Small intestine (tissue), 16 donors: ENCODE measurements at places on chromosomes 3 and 15. TPM values are rescaled to one million over a fixed set of nuclear protein-coding genes. Genes with fewer than 3 reads are reported as not detected.
A peak's percentile ranks its signal among the peaks of the same experiment; 100 is the strongest.

DNA sequence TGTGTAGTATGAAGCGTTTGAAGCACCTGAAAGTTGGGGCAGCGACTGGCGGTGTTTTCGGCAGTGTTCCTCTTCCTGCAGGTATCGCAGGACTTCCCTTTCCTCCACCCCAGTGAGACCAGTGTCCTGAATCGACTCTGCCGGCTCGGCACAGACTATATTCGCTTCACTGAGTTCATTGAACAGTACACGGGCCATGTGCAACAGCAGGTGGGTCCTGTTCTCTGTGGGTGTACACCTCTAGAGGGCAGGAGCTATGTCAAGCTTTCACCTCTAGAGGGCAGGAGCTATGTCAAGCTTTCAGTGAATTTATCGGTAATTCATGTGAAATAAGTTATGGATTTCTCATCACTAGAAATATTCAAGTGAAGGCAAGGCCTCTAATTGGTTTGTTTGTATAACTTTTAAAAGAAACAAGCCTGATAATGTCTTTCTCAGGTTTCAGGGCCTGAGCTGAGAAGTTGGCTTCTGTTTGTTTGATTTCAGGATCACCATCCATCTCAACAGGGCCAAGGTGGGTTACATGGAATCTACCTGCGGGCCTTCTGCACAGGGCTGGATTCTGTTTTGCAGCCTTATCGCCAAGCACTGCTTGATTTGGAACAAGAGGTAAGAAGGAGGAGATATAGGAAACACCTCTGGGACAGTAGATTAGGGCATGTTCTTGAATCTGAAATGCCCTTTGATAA is 5.3 kb downstream of the TUBGCP4 start:
- peaks cover 2% of the 10 kb centered on the region for H3K36me3 ChIP-seq
- H3K4me1 ChIP-seq: no peaks in the 10 kb centered on the region
- peak; percentile 38 for DNase-seq
- H3K27ac ChIP-seq: no peak overlapping the region
- no peaks in the 10 kb centered on the region for H3K27me3 ChIP-seq

- H3K4me3 ChIP-seq: no peak overlapping the region
- no peaks in the 10 kb centered on the region for H3K27me3 ChIP-seq
- no peak for DNase-seq
- no peaks in the 10 kb centered on the region for H3K36me3 ChIP-seq
- no peak overlapping the region for H3K27ac ChIP-seq
These were observed 396.1 kb upstream of the ROBO2 start for GRCh38 chr3:76643623-76644304.

DNA sequence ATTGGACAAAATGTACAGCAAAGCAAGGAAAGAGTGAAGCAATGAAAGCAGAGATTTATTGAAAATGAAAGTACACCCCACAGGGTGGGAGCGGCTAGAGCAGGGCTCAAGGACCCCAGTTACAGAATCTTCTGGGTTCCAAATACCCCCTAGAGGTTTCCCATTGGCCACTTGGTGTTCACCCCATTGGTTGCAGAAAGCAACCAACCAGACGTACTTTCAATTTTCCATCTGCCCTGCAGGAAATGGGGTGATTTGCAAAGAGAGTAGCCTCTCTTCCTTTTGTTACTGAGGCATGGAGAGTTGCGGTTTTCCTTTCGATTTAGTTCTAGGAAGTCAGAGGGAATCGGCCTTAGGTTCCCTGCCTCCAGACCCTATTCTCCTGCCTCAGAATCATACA is 2.4 kb downstream of the PML start:
- DNase-seq: no peak
- H3K4me1 ChIP-seq: peaks cover 4% of the 10 kb centered on the region
- peaks cover 12% of the 10 kb centered on the region for H3K36me3 ChIP-seq

GRCh38 chr3:20488151-20488550 is 302.1 kb upstream of the SGO1 start:
- H3K27me3 ChIP-seq: no peaks in the 10 kb centered on the region
- no peak for DNase-seq
- H3K27ac ChIP-seq: no peak overlapping the region
- H3K36me3 ChIP-seq: no peaks in the 10 kb centered on the region

- no peaks in the 10 kb centered on the region for H3K27me3 ChIP-seq
- H3K27ac ChIP-seq: no peak overlapping the region
- no peaks in the 10 kb centered on the region for H3K36me3 ChIP-seq
- H3K4me3 ChIP-seq: no peak overlapping the region
- H3K4me1 ChIP-seq: no peaks in the 10 kb centered on the region
- no peak for DNase-seq
These were observed 210.8 kb downstream of the RPLP1 start for GRCh38 chr15:69663441-69663840.

Gene SLC24A5
- polyA plus RNA-seq: not detected

- no peak for DNase-seq
- H3K27ac ChIP-seq: no peak overlapping the region
- peaks cover 3% of the 10 kb centered on the region for H3K36me3 ChIP-seq
- no peaks in the 10 kb centered on the region for H3K4me1 ChIP-seq
- no peaks in the 10 kb centered on the region for H3K27me3 ChIP-seq
These were observed 28.1 kb downstream of the CMTM7 start for GRCh38 chr3:32419742-32420125.

Gene FGF12
- polyA plus RNA-seq: 0.43 TPM

DNA sequence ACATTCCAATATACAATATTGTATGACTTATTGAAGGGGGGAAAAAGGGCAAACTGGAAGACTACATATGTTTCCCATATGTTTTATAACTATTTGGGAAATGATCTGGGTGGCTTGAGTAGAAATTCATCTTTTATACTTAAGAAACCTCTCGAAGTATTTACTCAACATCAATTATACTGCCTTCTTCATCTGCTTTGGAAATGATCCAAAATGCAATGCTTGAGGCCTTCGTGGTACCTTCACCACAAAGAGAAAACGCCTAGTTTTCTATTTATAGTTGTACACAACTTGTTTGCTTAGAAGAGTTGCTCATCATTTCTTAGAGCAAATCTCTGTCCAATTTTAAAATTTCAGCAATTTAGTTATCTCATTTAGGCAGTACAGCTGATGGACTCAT is 18.8 kb downstream of the ACKR4 start:
- peaks cover 5% of the 10 kb centered on the region for H3K4me1 ChIP-seq
- no peak overlapping the region for H3K4me3 ChIP-seq
- no peak overlapping the region for H3K27ac ChIP-seq
- H3K36me3 ChIP-seq: no peaks in the 10 kb centered on the region
- no peaks in the 10 kb centered on the region for H3K27me3 ChIP-seq

Gene THSD4
- 14.4 TPM for polyA plus RNA-seq

Gene THAP10
- polyA plus RNA-seq: 1.1 TPM

GRCh38 chr3:68148447-68148846 is 494.0 kb upstream of the SUCLG2 start:
- H3K4me3 ChIP-seq: no peak overlapping the region
- H3K4me1 ChIP-seq: no peaks in the 10 kb centered on the region
- no peaks in the 10 kb centered on the region for H3K27me3 ChIP-seq
- no peak overlapping the region for H3K27ac ChIP-seq
- no peaks in the 10 kb centered on the region for H3K36me3 ChIP-seq
- DNase-seq: no peak

GRCh38 chr3:161050935-161051334 is 54.2 kb downstream of the B3GALNT1 start:
- no peak overlapping the region for H3K27ac ChIP-seq
- H3K36me3 ChIP-seq: no peaks in the 10 kb centered on the region
- H3K27me3 ChIP-seq: no peaks in the 10 kb centered on the region

DNA sequence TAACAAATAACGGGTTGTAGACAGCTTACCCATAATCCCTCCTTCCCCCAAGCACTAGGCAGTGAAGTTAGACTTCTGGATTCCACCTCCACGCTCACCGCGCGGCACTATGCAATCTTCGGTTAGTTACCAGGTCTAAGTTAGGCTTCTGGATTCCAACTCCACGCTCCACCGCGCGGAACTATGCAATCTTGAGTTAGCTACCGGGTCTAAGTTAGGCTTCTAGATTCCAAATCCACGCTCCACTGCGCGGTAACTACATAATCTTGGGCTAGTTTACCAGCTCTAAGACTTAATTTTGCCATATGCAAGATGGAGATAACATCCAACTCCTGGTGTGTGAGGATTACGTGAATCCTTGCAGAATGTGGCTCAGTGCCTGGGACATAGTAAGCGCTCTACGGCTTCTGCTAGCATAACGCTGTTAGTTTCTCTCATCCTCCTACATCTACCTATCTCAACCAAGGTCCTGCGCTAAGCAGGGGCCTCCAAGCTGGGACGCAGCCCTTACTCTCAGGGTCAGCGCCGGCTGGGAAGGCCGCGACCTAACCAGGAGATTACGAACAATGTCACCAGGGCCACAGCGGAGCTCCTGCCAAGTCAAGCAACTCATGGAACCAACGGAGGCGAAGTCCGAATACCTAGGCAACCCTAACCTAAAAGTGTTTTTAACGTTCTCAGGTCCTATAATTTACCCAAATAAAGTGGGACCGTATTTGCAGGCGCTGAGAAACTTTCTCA is 497 bp upstream of the RPLP1 start:
- peak overlapping the region; percentile 96 for H3K4me3 ChIP-seq
- H3K27ac ChIP-seq: peak overlapping the region; percentile 64
- no peaks in the 10 kb centered on the region for H3K36me3 ChIP-seq
- DNase-seq: peak; percentile 36
- no peaks in the 10 kb centered on the region for H3K27me3 ChIP-seq
- H3K4me1 ChIP-seq: peaks cover 9% of the 10 kb centered on the region

DNA sequence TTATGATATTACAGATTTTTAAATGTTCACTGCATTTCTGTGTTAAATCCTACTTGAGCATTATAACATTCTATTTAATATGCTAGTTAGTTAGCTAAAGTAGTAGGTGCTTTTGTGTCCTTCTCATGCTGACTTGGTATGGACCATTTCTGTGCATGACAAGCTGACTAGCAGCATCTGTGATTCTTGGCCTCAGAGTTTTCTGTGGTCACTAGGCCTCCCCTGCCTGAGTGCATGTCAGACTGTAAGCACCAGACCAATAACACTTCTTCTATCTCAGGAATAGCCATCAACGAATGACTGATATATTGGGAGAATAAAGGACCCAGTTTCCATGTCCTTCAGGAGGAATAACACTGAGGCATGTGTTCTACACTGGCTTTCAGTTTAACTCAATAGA is 22.6 kb upstream of the SLC7A14 start:
- no peak overlapping the region for H3K27ac ChIP-seq
- no peaks in the 10 kb centered on the region for H3K4me1 ChIP-seq
- no peaks in the 10 kb centered on the region for H3K27me3 ChIP-seq
- H3K4me3 ChIP-seq: no peak overlapping the region
- H3K36me3 ChIP-seq: no peaks in the 10 kb centered on the region

DNA sequence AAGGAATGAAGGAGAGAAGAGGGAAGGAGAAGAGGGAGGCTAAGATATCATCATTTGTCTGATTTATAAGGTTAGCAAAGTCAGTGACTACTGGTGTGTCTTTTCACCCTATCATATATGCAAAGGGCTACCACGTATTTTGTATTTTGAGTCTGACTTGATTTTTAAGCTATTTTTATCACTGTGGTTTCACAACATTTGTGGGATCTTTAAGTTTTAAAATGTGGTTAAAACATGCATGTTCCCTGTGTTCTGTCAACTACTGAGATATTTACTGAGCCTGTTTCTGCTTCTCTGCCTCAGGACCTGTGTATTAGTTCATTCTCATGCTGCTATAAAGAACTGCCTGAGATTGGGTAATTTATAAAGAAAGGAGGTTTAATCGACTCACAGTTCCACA is 22.5 kb upstream of the SPTSSB start:
- no peaks in the 10 kb centered on the region for H3K36me3 ChIP-seq
- DNase-seq: no peak
- H3K27ac ChIP-seq: no peak overlapping the region
- no peak overlapping the region for H3K4me3 ChIP-seq
- no peaks in the 10 kb centered on the region for H3K4me1 ChIP-seq

GRCh38 chr15:93109336-93110102 is 20.5 kb upstream of the RGMA start:
- H3K4me3 ChIP-seq: no peak overlapping the region
- H3K4me1 ChIP-seq: no peaks in the 10 kb centered on the region
- H3K27me3 ChIP-seq: peaks cover 25% of the 10 kb centered on the region

GRCh38 chr3:159150180-159150579 is 348.3 kb downstream of the MFSD1 start:
- no peak overlapping the region for H3K27ac ChIP-seq
- H3K36me3 ChIP-seq: no peaks in the 10 kb centered on the region
- no peak for DNase-seq
- H3K27me3 ChIP-seq: no peaks in the 10 kb centered on the region

DNA sequence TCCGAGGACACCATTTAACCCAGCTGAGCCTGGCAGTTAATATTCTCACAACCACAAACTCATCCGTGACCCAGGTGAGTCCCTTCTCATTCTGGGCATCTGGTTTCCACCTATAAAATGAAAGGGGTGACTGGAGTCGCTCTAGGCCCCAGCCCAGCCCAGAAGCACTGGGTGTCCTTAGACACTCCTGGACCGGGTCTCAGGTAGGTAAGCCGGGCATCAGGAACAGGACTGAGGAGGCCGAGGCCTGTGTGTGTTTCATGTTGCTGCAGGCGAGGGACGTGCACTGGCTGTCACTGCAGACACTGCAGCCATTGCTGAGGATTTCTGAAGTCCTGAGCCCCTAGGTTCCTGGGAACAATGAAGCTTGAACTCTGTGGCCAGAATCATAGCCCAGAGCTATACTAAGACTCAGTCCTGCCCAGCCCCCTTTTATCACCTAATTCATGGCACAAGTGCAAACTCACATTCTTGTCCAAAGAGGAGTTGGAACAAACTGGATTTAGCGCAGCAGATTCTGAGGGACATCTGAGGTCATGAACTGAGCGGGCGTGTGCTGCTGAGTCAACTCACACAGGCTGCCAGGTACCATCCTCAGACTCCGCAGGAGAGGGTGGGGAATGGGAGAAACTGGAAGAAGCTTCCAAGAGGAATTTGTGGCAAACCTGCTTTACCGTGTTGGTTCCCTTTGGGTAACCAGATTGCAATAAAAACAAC is 184.9 kb downstream of the FAM43A start:
- no peaks in the 10 kb centered on the region for H3K36me3 ChIP-seq
- H3K4me1 ChIP-seq: peaks cover 4% of the 10 kb centered on the region
- DNase-seq: peak; percentile 57
- no peak overlapping the region for H3K4me3 ChIP-seq
